ENCODE measurements at places on chromosomes 6 and 20. TPM values are rescaled to one million over a fixed set of nuclear protein-coding genes. Genes with fewer than 3 reads are reported as not detected.

GRCh38 chr6:155493694-155494143 lies 38.1 kb upstream of the NOX3 start:
- no peak overlapping the region for H3K27ac ChIP-seq
- no peak overlapping the region for H3K4me3 ChIP-seq
- no peaks in the 10 kb centered on the region for H3K36me3 ChIP-seq
- DNase-seq, result no peak

- H3K36me3 ChIP-seq, result no peaks in the 10 kb centered on the region
- peaks cover 6% of the 10 kb centered on the region for H3K4me1 ChIP-seq
- no peak overlapping the region for H3K4me3 ChIP-seq
These were observed 13.6 kb downstream of the GLP1R start for GRCh38 chr6:39062014-39062740.

DNA sequence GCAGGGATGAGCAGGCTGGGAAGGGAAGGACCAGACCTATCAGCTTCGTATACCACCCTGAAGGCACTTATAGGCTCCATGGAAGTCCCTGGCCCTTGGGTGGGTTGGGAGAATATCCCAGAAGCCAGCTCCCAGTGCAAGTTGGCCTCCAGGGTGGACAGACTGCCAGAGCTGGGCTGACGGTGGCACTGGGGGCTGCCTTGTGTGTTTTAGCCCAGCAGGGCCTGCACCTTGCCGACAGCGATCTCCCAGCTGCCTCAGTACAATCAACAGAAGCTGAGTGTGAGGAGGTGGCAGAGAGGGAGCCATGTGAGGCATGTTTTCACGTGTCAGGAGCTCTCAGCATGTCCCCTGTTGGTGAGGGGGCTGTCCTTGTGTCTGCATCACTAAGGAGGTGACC lies 159.5 kb downstream of the VEGFA start:
- H3K36me3 ChIP-seq, result no peaks in the 10 kb centered on the region
- H3K27me3 ChIP-seq, result peaks cover 44% of the 10 kb centered on the region

DNA sequence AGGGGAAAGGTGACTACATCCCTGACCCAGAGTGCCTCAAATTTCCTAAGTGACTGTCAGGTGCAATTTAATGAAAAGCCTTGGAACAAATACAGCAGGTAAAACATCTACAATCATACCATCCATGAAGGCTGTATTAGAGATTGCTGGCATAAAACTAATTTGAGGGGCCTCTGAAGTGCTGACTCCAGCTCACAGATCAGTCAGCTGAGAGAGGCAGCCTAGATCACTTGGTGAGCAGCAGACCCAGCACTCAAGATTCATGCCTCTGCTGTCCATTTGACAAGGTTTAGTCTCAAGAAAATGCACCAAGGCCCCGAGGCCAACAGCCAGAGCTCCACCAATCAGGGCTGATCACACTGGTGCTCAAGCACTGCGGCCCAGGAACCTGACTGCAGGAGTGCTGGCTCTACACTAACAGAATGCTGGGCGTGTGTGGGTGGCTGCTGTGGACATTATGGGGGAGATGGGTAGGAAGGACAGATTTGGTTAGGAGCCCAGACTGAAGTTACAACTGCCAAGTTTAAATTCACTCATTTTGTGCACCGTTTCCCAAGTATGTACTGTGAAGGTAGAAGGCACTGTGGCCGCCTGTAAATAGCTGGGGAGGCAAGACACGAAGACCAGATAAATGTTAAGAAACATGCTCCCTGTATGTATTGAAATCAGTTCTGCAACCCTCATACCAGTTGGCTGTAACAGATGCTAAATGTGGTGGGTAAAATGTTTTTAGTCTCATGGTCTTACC lies 28.2 kb downstream of the SNX5 start:
- H3K27ac ChIP-seq, result peak overlapping the region; percentile 60
- no peak for DNase-seq
- no peaks in the 10 kb centered on the region for H3K27me3 ChIP-seq
- H3K36me3 ChIP-seq, result peaks cover 16% of the 10 kb centered on the region
- peaks cover 26% of the 10 kb centered on the region for H3K4me1 ChIP-seq

DNA sequence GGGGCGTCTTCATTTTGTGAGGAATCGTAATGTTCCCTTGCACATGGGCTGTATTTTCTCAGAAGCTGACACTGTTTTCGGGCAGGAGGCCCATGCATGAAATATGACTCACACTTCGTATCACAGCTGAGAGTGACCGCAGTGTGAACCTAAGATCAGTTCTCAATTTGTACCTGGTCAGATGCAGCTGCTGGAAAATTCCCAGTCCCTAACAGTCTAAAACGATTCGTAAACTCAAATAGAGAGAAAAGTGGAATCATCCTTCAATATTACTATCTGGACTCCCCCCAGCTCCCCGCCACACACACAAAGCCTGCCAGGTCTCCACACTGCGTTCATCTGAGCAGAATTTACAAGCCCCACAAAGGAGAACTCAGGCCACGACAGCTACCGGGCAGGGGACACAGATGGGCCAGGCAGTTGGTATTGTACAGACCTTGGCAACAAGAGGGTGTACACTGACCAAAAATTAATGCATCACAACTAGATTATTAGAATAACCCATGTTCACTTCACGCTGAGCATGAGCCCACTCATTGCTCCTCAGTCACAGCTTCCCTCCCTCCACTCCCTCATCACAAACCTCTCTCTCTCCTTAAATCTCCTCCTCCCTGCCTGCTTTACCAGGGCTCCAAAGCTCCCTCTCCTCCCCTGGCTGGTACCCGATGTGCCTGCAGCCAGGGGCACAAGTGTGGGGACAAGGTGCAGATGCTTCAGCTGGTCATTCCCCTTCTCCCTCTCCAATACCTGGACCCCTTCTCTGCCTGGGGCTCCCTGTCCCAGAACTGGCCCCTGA lies 488.4 kb downstream of the PREX1 start:
- peak overlapping the region; percentile 76 for H3K27ac ChIP-seq
- H3K27me3 ChIP-seq, result peaks cover 5% of the 10 kb centered on the region
- peak overlapping the region; percentile 20 for H3K4me3 ChIP-seq
- peaks cover 21% of the 10 kb centered on the region for H3K4me1 ChIP-seq
- no peaks in the 10 kb centered on the region for H3K36me3 ChIP-seq

DNA sequence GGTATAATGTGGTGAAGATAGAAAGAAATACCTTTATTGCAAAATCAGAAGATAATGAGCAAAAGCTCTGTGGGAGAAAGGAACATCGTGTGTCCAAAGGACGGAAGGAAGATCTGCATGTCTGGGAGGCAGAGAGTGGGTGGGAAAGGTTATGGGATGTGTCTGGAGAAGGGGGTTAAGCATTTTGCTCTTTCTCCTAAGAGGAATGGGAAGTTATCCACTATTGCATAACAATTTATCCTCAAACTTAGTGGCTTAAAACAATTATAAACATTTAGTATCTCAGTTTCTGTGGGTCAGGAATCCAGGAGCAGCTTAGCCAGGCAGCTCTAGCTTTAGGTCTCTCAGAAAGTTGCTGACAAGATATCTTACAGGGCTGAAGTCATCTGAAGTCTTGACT lies 229.1 kb upstream of the CITED2 start:
- H3K27me3 ChIP-seq, result no peaks in the 10 kb centered on the region
- peaks cover 35% of the 10 kb centered on the region for H3K4me1 ChIP-seq
- H3K36me3 ChIP-seq, result no peaks in the 10 kb centered on the region
- no peak overlapping the region for H3K27ac ChIP-seq

GRCh38 chr20:63009045-63009961 lies 2.5 kb upstream of the BHLHE23 start:
- H3K4me3 ChIP-seq, result peak overlapping the region; percentile 49
- DNase-seq, result peak; percentile 58
- peaks cover 88% of the 10 kb centered on the region for H3K27me3 ChIP-seq
- no peak overlapping the region for H3K27ac ChIP-seq

DNA sequence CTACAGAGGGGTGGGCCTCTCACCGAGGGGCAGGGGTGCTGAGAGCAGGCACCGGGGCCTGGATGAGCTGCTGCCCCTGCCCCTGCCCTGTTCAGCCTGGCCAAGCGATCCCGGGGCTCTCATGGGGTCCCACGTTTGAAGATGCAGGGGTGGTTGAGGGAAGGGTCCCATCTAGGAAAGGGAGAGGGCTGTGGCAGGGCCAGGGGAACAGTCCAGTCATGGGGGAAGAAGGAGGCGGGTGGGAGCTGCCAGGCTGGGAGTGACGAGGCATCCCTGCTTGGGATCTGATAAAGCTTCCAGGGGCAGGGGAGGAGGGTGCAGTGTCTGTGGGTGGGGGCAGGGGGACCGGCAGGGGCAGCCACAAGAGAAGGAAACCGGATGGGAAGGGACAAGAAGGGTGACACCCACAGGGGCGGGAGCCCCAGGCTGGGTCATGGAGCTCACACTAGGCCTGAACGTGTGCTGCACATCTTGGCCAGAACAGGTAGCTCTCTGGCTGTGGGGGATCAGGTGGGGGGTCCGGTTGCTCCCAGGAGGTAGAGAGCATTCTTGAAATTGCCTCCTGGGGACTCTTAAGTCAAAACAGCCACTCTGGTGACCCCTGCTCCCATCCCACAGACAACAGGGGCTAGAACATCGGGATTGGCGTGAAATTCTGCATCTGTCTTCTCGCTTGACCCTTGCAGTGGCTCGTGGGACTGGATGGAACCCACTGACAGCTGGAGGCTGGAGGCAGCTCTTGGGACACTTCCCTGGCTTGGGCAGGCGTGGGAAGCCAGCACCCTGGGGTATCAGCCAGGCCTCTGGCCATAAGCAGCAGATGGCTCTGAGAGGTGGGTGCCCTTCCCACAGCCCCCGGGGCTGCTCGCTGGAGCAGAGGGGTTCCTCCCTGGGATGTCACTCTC lies 58.0 kb upstream of the GATA5 start:
- peaks cover 39% of the 10 kb centered on the region for H3K4me1 ChIP-seq
- H3K27me3 ChIP-seq, result no peaks in the 10 kb centered on the region
- no peak overlapping the region for H3K27ac ChIP-seq
- DNase-seq, result no peak
- H3K36me3 ChIP-seq, result no peaks in the 10 kb centered on the region

- H3K27ac ChIP-seq, result no peak overlapping the region
- peaks cover 44% of the 10 kb centered on the region for H3K36me3 ChIP-seq
- H3K4me3 ChIP-seq, result no peak overlapping the region
- H3K27me3 ChIP-seq, result no peaks in the 10 kb centered on the region
These were observed 19.5 kb downstream of the NCOA3 start for GRCh38 chr20:47521059-47521808.

DNA sequence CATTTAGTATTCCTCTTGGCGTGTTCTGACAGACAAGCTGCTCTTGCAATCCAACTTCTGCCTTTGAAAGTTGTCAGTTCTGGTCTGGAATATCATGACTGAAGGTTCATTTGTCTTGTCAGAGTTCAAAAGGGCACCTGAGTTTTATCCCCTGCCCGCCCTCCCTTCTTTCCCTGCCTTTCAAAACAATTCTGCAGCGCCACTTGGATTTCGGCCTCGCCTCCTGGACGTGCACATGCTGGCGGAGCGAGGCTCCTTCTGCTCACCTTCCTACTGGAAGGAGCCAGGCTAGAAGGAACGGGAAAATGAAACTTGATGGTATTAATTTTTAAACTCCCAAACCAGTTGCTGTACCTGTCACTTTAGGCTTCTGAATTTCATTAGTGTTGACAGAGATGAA lies 55.7 kb upstream of the HDGFL1 start:
- peaks cover 52% of the 10 kb centered on the region for H3K4me1 ChIP-seq
- no peaks in the 10 kb centered on the region for H3K27me3 ChIP-seq
- no peak for DNase-seq
- peak overlapping the region; percentile 30 for H3K4me3 ChIP-seq

- H3K4me1 ChIP-seq, result peaks cover 4% of the 10 kb centered on the region
- no peak for DNase-seq
- H3K4me3 ChIP-seq, result no peak overlapping the region
- H3K27me3 ChIP-seq, result peaks cover 60% of the 10 kb centered on the region
- H3K27ac ChIP-seq, result no peak overlapping the region
These were observed 16.3 kb downstream of the ADISSP start for GRCh38 chr20:3751305-3751674.

- no peak overlapping the region for H3K27ac ChIP-seq
- DNase-seq, result no peak
- H3K4me1 ChIP-seq, result peaks cover 14% of the 10 kb centered on the region
These were observed 189.4 kb upstream of the RREB1 start for GRCh38 chr6:6918216-6918983.

DNA sequence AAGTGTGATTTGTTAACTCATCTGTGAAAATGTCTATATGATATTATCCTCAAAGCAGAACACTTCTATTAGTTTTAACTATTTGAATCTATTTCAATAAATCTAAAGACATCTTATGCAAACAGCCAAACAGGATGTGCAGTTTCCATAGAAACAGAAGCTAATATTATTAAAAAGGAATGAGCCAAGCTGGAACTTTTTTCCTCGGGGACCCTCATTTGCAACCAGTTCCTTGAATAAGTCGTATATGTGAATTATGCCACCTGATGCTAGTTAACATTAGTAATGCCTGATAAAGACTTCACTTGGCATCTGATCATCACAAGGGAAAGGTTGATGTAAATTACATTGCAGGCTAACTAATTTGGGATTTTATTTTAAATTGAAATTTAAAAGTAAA lies 216.9 kb upstream of the SMLR1 start:
- H3K4me1 ChIP-seq, result no peaks in the 10 kb centered on the region
- no peak overlapping the region for H3K4me3 ChIP-seq
- DNase-seq, result no peak
- no peak overlapping the region for H3K27ac ChIP-seq
- no peaks in the 10 kb centered on the region for H3K36me3 ChIP-seq

DNA sequence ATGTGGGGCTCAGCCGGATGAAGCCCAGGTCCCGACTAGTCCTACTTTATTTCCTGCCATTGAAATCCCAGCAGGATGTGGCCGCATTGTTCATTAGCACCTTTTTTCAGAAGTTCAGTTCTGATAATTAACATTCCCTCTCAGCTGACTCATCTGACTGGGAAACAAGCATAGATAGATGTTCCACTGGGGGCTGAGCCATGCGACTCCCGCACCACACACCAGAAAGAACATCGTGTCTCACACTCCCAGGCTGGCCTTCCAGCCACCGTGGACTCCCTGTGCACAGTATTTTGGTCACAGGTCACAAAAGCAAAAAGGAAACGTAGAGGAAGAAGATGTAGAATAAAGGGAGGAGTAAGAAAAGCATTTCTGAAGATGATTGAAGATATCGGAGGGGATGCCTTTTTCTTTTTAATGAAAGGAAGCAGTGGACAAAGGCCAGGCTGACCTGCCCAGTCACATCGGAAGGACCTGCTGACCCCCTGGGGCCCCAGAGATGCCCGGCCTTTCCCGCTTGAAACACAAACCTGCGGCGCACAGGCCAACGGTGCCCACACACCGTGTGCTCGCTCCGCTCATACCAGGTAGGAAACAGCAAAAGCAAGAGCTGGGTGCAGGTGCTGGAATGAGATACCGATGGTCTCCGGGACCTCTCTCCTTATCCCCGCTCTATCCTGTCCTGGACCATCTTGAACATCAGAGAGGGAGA lies 11.8 kb downstream of the RPS6KA2 start:
- no peak overlapping the region for H3K4me3 ChIP-seq
- no peak for DNase-seq
- H3K27me3 ChIP-seq, result peaks cover 5% of the 10 kb centered on the region
- H3K36me3 ChIP-seq, result peaks cover 4% of the 10 kb centered on the region
- peaks cover 57% of the 10 kb centered on the region for H3K4me1 ChIP-seq
- no peak overlapping the region for H3K27ac ChIP-seq

GRCh38 chr20:49620364-49621240 lies 52.7 kb upstream of the PTGIS start:
- H3K27me3 ChIP-seq, result peaks cover 3% of the 10 kb centered on the region
- no peaks in the 10 kb centered on the region for H3K4me1 ChIP-seq
- no peak for DNase-seq
- no peaks in the 10 kb centered on the region for H3K36me3 ChIP-seq

The BPI gene
- total RNA-seq, result not detected

The PROKR2 gene
- total RNA-seq, result 2.3 TPM

The MUC22 gene
- total RNA-seq, result not detected

The KCTD20 gene
- 44.0 TPM for total RNA-seq

The SDHAF4 gene
- 18.9 TPM for total RNA-seq

The DPPA5 gene
- not detected for total RNA-seq

The RIN2 gene
- 63.1 TPM for total RNA-seq

The GABRR1 gene
- total RNA-seq, result not detected

The C4B gene
- total RNA-seq, result 11.5 TPM

All from mesothelial cell of epicardium (in vitro differentiated cells).